ENCODE measurements at places on chromosomes 11 and 22.
A peak's percentile ranks its signal among the peaks of the same experiment; 100 is the strongest.

- DNase-seq, result no peak
Measured at GRCh38 chr11:9710223-9710622, 46.3 kb downstream of the SWAP70 start.

DNA sequence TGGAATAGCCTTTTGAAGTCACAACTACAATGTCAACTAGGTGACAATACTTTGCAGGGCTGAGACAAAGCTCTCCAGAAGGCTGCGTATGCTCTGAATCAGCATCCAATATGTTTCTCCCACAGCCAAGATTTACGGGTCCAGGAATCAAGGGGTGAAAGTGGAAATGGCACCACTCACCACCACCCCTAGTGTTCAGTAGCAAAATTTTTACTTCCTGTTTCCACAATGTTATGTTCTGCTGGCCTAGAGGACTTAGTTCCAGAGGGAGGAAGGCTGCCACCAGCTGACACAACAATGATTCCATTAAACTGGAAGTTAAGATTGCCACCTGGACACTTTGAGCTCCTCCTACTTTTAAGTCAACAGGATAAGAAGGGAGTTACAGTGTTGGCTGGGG is 68.5 kb upstream of the MPEG1 start:
- no peak for DNase-seq

DNA sequence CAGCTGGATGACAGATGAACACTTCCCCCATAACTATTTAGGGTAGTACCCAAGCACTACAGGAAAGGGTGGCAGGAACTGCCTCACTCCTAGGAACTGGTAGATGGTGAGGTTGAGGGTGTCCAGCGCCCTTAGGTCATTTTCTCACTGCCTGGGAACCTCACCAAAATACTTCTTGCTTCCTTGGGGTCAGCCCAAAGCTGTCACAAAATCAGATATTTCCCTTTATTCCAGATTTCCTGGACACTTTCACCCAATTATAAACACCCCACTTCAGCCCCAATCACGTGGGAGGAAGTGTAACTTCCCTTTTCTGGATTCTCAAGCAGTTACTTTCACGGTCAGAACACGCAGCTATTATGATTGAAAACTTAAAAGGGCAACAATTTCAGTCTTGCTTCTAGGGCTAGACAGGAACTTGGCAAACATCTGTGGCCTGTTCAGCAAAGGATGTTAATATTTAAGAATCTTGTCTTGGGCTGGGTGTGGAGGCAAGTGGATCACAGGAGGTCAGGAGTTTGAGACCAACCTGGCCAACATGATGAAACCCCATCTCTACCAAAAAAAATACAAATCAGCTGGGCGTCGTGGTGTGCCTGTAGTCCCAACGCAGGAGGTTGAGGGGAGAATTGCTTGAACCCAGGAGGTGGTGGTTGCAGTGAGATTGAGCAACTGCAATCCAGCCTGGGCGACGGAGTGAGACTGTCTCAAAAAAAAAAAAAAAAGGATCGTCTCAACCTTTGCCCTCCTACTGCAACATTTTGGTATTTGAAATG is 4.0 kb downstream of the FTH1 start:
- DNase-seq, result no peak

GRCh38 chr11:13104619-13105236 is 95.6 kb downstream of the RASSF10 start:
- DNase-seq, result no peak

DNA sequence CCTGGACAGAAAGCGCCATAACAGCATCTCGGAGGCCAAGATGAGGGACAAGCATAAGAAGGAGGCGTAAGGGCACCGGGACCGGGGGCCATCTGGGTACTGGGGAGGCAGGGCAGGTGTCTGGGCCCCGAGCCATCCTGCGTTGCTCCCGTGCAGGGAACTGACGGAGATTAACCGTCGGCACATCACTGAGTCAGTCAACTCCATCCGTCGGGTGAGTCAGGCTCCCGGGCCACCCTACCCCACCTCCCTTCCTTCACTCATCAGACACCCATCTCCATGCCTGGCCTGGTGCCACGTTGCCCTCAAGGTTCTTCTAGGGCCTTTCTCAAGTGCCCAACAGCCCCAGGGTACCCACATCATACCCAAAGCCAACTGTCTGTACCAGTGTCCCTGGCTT is 15.0 kb downstream of the PLCB3 start:
- DNase-seq, result no peak

GRCh38 chr11:66850235-66850587 is 6.7 kb upstream of the LRFN4 start:
- DNase-seq, result peak; percentile 0

- DNase-seq, result peak; percentile 47
Measured at GRCh38 chr11:128687321-128687720, 6.6 kb upstream of the FLI1 start.
